ENCODE measurements at places on chromosomes 1 and 21. TPM values are rescaled to one million over a fixed set of nuclear protein-coding genes. Genes with fewer than 3 reads are reported as not detected.
A peak's percentile ranks its signal among the peaks of the same experiment; 100 is the strongest.

IRF6 gene
- 0.51 TPM for total RNA-seq

PGLYRP4 gene
- total RNA-seq: not detected

- peak; percentile 4 for DNase-seq
Observed at GRCh38 chr1:34907487-34908090, 21.9 kb downstream of the DLGAP3 start.

DNA sequence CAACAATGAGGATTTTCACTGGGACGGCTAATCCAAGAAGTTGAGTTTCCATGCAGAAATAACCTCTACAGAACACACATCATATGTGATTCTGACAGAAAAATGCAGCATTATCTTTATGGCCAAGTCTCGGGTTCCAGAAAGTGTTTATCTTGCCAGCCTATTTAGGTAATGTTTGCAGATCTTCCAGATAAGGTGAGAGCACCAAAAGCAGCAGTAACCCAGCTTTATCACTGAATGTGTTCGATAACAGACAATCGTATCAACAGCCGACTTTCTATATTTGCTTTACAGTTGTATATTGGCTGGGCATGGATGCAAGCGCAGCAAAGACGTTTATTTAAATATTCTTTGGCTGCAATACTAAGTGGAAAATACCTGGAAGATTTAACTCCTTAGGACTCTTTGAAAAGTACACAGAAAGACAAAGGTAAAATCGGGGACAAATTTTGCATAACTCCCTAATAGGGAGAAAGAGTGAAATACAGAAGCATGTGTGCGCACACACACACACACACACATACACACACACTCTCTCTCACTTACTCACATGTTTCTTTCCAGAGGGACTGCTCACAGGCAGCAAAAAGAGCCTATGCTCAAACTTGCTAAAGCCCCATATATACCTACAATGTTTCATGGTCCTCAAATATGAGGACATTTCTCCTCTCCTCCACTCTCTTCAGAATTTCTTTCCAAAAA, 3.0 kb upstream of the CTSK start:
- DNase-seq: no peak

GRCh38 chr1:55476445-55477015, 261.4 kb upstream of the USP24 start:
- no peak for DNase-seq

DNA sequence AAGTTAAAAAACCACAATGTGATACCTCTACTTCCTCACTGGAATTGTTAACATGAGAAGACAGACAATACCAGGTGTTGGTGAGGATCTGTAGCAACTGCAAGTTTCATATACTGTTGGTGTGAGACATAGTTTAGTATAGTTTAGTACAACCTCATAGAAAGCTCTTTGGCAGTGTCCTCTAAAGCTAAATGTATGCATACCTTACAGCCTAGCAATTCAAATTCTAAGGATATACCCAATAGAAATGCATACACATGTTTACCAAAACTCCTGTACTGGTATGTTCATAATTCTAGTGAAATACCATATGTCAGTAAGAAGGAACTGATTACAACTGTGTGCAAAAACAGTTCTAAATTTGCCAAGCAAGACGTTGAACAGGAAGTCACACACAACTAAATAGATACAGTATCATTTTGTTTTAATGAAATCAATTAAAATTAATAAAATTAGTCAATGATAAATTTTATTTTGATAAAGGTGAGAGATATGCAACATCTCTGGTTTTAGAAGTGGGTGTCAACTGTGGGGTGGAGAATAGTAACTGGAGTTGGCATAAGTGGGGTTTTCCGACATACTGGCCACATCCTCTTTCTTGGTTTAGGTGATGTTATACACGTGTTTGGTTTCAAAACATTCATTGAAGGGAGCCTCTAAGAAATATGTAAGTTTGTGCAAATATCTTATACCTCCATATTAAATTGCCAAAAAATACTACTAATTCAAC, 450.7 kb downstream of the PTPRC start:
- no peak for DNase-seq
